ENCODE measurements at places on chromosomes 2 and 18. TPM values are rescaled to one million over a fixed set of nuclear protein-coding genes. Genes with fewer than 3 reads are reported as not detected.

SATB2 gene
- total RNA-seq, result 4.5 TPM

GRCh38 chr2:28355521-28356094 lies 37.0 kb upstream of the FOSL2 start:
- peak; percentile 32 for DNase-seq

- no peak for DNase-seq
Measured at GRCh38 chr2:199488772-199489400, 31.1 kb upstream of the SATB2 start.

M1AP gene
- 0.47 TPM for total RNA-seq

UGT1A4 gene
- not detected for total RNA-seq

- no peak for DNase-seq
Measured at GRCh38 chr18:35041815-35042387, 688 bp downstream of the MAPRE2 start.

- no peak for DNase-seq
Measured at GRCh38 chr2:85607268-85608215, 4.3 kb downstream of the C2orf68 start.

- no peak for DNase-seq
Measured at GRCh38 chr2:229273006-229273722, 2.1 kb upstream of the PID1 start.

GRCh38 chr2:61536180-61536571 lies 2.0 kb downstream of the XPO1 start:
- DNase-seq, result peak; percentile 36

DNA sequence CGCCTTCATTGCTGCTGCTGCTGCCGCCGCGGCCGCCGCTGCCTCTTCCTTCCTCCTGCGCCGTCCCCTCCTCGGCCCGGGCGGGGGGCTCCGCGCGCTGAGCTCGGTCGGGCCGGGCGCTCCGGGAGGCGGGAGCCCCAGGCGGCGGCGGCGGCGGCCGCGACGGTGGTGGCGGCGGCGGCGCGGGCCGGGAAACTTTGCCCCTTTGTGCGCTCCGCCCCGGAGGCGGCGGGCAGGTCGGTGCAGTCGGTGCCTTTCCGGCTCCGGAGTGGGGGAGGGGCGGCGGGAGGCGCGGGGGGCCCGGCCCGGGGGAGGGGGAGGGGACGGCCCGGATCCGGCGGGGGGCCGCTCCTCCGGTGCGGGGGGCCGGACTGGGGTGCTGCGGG lies 205 bp downstream of the TET3 start:
- DNase-seq, result no peak

DNA sequence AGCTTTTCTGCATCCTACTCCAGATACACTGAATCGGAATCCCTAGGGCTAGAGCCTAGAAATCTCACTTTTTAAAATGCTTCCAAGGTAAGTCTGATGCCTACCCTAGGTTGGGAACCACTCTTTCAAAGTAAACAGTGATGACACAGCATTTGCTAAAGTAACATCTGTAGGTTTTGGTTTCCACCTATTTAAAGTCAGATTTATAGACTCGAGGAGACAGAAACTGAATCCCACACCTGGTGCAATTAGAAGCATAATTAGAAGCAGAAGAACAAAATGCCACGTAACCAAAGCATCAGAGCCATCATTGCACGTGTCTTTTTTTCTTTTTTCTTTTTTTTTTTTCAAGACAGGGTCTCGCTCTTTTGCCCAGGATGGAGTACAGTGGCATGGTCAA lies 40.9 kb downstream of the PDK1 start:
- no peak for DNase-seq

DNA sequence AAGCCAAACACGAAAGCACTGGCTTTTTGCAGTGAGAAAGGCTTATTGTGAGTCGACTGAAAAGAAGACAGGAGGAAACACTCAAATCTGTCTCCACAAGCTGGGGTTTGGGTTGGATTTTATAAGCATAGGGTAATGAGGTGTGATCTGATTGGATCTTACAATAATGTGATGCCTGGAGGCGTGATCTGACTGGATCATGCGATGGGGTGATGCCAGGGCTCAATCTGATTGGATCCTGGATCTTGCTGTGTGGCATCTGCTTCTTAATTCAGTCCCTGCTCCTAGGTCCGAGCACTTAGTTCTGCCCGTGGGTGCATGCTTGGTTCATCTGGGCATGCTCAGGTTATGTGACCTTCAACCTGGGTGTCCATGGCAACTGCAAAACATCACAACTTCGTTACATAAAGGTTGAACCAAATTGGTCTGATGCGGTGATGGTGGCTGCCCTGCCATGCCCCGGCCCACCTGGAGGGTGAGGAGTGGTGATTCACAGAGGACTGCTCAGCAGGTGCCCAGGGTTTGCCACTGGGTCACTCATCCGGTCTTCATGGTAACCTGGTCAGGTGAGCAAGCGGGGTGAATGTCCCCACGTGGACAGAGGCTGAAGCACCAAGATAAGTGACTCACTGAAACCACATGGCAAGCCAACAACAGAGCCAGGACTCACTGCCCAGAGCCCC lies 111.0 kb downstream of the KCNF1 start:
- no peak for DNase-seq
